Neural crest cell (in vitro differentiated cells): ENCODE measurements at places on chromosomes 6 and 20. TPM values are rescaled to one million over a fixed set of nuclear protein-coding genes. Genes with fewer than 3 reads are reported as not detected.

DNA sequence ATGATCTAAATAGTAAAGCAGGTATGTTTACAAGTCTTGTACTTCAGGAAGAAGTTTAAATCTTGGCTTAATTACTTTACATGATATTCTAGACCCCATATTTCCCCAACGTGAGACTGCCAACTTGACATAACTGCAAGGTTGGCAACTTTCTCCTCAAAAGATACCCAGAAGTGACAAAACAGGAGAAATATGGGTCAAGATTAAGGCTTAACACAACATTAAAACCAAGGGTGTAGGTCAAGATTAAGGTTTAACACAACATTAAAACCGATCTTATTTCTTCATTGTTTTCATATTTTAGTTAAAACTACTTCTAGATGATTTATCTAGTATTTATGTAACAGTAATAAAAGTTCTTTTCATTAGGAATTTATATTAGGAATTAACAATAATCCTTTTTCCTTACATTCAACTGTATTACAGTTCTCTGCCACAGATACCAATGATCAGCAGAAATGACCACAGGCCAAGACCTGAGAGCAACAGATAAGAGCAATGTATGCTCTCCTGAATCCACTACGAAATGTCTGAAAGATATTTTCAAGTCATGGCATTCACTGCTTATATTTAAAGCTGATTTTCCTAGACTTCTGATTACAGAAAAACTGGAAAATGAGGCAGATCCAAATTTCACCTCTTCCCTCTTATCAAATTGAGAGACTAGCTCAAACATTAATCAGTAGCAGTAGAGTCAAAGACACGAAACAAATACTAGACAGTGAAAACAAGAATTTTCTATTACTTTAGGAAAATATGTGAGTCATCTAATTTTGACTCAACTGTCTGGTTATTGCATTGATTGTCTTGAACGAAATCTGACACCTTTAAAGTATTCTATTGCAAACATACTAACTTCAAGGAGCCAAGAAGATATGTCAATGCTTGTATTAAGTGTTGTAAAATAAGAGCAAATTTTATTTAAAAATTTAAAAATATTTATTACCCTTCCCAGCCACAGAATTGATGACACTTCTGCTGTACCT is 72.3 kb downstream of the RNGTT start:
- no peaks in the 10 kb centered on the region for H3K27me3 ChIP-seq
- DNase-seq = no peak
- no peak overlapping the region for H3K27ac ChIP-seq
- H3K36me3 ChIP-seq = peaks cover 9% of the 10 kb centered on the region
- H3K4me1 ChIP-seq = no peaks in the 10 kb centered on the region

GRCh38 chr20:12554426-12554825 is 454.3 kb upstream of the SPTLC3 start:
- H3K4me1 ChIP-seq = no peaks in the 10 kb centered on the region
- no peaks in the 10 kb centered on the region for H3K27me3 ChIP-seq
- no peak overlapping the region for H3K4me3 ChIP-seq
- no peak overlapping the region for H3K27ac ChIP-seq
- H3K36me3 ChIP-seq = no peaks in the 10 kb centered on the region

- H3K4me3 ChIP-seq = no peak overlapping the region
- no peak overlapping the region for H3K27ac ChIP-seq
- no peaks in the 10 kb centered on the region for H3K4me1 ChIP-seq
- peaks cover 8% of the 10 kb centered on the region for H3K36me3 ChIP-seq
Measured at GRCh38 chr6:156419594-156419993, 357.6 kb upstream of the ARID1B start.

GRCh38 chr6:3755637-3756545 is 4.4 kb upstream of the PXDC1 start:
- peaks cover 27% of the 10 kb centered on the region for H3K4me1 ChIP-seq
- H3K27me3 ChIP-seq = peaks cover 16% of the 10 kb centered on the region
- no peak for DNase-seq

GRCh38 chr6:72933233-72933632 is 292.1 kb downstream of the KHDC1L start:
- no peaks in the 10 kb centered on the region for H3K36me3 ChIP-seq
- H3K27ac ChIP-seq = no peak overlapping the region
- H3K4me1 ChIP-seq = no peaks in the 10 kb centered on the region
- H3K27me3 ChIP-seq = no peaks in the 10 kb centered on the region
- no peak for DNase-seq

Gene MUC21
- not detected in 2 replicates for total RNA-seq

DNA sequence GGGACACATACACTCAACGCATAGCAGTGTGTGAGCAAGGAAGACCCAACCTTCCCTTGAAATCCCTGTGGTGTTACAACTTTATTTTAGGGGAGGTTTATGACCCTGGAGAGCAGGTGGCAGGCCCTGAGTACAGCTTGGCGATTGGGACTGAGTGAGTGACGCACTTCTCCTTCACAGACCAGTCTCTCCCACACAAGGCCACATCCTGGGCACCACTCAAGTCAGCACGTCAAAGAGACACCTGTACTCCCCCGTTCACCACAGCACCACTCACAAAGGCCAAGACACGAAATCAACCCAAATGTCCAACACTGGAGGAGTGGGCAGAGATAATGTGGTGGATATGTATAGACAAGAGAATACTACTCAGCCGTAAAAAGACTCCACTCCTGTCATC is 57.0 kb upstream of the FRMD1 start:
- no peak overlapping the region for H3K27ac ChIP-seq
- H3K4me1 ChIP-seq = peaks cover 15% of the 10 kb centered on the region
- H3K4me3 ChIP-seq = no peak overlapping the region
- no peaks in the 10 kb centered on the region for H3K36me3 ChIP-seq

Gene SLC17A1
- not detected in 2 replicates for total RNA-seq

DNA sequence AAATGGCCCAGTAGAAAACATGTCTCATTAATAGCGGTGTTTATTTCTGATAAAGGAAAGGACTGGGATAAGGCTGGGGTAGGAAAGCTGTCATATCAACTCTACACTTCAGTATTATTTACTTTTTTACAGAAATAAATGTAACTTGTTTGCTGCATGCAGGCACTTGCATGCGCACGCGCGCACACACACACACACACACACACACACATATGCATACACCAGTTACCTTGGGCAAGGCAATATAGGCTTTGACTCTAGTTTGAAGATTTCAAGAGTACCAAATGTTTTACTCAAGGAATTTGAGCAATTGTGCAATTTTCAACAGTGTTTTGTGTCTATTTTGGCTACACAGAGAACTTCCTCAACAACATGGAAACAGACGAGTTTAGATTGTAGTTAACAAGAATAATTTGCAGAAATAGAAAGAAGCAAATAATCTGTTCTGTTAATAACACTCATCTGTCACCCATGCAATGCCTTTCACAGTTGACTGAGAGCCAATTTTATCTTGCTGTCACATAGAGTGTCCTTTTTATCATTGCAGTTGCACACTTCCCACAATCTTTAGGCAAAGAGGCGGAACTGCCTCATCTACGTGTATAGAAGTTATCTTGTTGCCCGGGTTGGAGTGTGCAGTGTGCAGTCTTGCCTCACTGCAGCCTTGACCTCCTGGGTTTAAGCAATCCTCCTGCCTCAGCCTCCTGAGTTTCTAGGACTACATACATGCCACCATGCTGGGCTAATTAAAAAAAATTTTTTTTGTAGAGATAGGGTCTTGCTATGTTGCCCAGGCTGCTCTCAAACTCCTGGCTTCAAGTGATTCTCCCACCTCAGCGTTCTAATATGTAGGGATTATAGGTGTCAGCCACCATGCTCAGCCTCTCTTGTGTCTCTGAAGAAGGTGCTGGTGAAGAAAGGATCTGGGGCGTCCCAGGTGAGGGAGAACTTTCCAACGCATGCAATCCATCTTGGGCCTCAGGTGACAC is 74.8 kb upstream of the SHLD1 start:
- no peak for DNase-seq
- no peaks in the 10 kb centered on the region for H3K27me3 ChIP-seq
- no peak overlapping the region for H3K4me3 ChIP-seq
- H3K4me1 ChIP-seq = no peaks in the 10 kb centered on the region

- H3K4me3 ChIP-seq = no peak overlapping the region
- no peaks in the 10 kb centered on the region for H3K27me3 ChIP-seq
- no peaks in the 10 kb centered on the region for H3K36me3 ChIP-seq
- peaks cover 33% of the 10 kb centered on the region for H3K4me1 ChIP-seq
- DNase-seq = no peak
Measured at GRCh38 chr6:116412270-116412669, 41.5 kb downstream of the DSE start.

GRCh38 chr6:136038531-136038930 is 187.0 kb downstream of the PDE7B start:
- peaks cover 5% of the 10 kb centered on the region for H3K27me3 ChIP-seq
- no peaks in the 10 kb centered on the region for H3K36me3 ChIP-seq
- H3K4me1 ChIP-seq = peaks cover 12% of the 10 kb centered on the region

GRCh38 chr6:28683945-28684538 is 158.4 kb downstream of the GPX5 start:
- H3K27ac ChIP-seq = no peak overlapping the region
- DNase-seq = peak; percentile 8
- peaks cover 19% of the 10 kb centered on the region for H3K4me1 ChIP-seq
- no peak overlapping the region for H3K4me3 ChIP-seq

DNA sequence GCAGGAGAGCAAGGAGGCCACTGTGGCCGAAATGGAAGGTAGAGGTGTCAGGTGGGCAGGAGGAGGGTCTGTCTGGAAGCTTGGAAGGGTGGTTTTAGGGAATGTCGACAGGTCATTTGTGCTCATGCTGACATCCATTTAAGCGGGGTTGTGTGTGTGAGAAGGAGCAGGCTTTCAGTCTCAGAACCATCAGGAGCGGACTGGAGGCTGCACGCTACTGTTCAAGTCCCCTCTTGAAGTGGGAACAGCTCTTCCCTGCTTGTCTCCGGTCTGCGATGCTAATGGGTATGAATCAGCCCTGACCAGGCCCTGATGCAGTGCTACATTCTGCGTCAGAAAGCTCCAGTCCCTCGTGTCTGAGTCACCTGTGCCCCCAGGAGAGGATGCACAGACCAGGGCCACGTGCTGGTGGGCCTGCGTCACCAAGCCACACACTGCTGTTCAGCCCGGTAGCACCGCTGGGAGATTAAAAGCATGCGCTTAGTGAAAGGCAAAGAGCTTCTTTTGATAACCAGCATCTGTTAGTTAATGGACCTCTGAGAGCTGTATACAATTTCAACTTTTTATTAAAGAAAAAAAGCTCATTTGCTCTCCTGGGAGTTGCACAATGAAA is 58.0 kb downstream of the APCDD1L start:
- H3K4me1 ChIP-seq = peaks cover 21% of the 10 kb centered on the region
- DNase-seq = no peak
- no peaks in the 10 kb centered on the region for H3K27me3 ChIP-seq
- no peak overlapping the region for H3K4me3 ChIP-seq
- peaks cover 34% of the 10 kb centered on the region for H3K36me3 ChIP-seq
